Mesenteric fat pad (tissue), 1 donor: ENCODE measurements at places on chromosomes 11 and 22. TPM values are rescaled to one million over a fixed set of nuclear protein-coding genes. Genes with fewer than 3 reads are reported as not detected.
A peak's percentile ranks its signal among the peaks of the same experiment; 100 is the strongest.

The LRRC55 gene
- total RNA-seq, result not detected

The RASGRP2 gene
- total RNA-seq, result 22.0 TPM

DNA sequence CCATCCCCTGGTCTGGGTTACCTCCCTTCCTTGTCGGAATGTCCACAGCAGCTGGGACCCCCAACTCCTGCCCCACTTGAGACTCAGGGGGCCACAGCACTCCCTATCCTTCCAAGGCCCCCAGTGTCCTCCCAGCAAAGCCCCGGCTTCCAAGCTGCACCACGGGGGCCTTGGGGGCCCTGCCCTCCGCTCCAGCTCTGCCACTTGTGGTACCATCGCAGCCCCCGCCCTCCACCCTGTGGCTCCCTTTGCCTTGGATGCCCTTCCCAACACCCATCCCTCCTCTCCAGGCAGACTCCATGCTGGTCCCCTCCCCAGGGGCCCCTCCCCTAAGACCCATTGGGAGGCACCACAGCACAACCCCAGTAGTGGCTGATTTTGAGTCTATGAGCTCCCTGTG lies 17.3 kb downstream of the TMEM258 start:
- no peak for DNase-seq

- no peak for DNase-seq
Observed at GRCh38 chr22:44962741-44963454, 46.9 kb downstream of the PHF21B start.

The UPB1 gene
- 0.32 TPM for total RNA-seq

- peak; percentile 75 for DNase-seq
Observed at GRCh38 chr22:24437741-24438328, 10.4 kb downstream of the ADORA2A start.

GRCh38 chr11:103798026-103798425 lies 238.4 kb upstream of the DDI1 start:
- DNase-seq, result no peak

The OR8H1 gene
- total RNA-seq, result not detected

GRCh38 chr11:66224226-66224855 lies 44.1 kb upstream of the RAB1B start:
- no peak for DNase-seq

GRCh38 chr11:94309757-94310156 lies 5.4 kb downstream of the IZUMO1R start:
- DNase-seq, result no peak

DNA sequence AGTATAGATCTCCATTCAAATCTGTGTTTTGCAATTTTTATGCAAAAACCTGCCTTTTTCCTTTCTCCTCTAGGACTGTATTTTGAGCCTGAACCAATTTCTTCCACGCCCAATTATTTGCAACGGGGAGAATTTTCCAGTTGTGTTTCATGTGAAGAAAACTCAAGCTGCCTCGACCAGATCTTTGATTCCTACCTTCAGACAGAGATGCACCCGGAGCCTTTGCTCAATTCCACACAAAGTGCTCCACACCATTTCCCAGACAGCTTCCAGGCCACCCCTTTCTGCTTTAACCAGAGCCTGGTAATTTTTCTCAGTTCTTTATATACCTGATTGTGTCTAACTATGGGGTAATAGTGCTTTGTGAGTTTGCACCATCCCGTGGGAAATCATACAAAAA lies 8.0 kb downstream of the POU2AF3 start:
- no peak for DNase-seq

The DMC1 gene
- total RNA-seq, result 0.22 TPM

- DNase-seq, result no peak
Observed at GRCh38 chr11:27028561-27028965, 12.1 kb upstream of the BBOX1 start.

DNA sequence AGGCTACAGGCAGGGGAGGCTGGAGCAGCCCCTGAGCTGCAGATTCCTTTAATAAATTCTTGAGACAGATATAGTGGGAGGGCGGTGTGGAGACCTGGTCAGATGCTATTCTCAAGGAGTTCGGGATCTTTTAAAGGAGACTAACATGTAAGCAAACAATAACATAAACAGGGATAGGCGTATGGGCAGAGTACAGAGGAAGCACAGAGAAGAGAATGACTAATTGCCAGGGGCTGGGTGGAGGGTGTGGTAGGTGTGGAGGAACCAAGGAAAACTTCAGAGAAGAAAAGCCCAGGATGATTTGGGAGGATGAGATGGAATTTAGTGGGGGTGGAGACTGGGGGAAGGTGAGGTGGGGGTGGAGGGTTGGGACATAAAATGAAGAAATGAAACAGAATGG lies 9.7 kb upstream of the HEPHL1 start:
- DNase-seq, result no peak

GRCh38 chr22:46734830-46735453 lies 3.1 kb downstream of the CERK start:
- DNase-seq, result no peak

- DNase-seq, result no peak
Observed at GRCh38 chr11:113332638-113333329, 18.4 kb downstream of the TTC12 start.

DNA sequence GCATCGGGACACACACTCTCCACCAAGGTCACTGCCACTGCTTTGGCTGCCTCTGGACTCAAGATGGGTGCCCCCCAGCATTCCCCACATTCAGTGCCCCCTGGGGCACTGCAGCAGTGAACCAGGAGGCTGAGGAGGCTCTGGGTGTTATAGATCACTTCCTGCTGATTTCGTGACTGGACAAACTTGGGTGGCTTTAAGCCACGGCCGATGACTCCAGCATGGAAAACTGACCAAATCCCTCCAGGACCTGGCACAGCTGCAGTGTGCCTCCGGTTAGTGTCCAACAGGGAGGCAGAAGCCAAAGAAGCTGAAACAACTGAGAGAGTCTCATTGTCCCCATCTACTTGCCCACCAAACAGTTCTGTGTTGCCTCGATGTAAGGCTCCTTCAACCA lies 1.2 kb upstream of the GANAB start:
- no peak for DNase-seq

GRCh38 chr11:7384691-7385090 lies 100.6 kb upstream of the OLFML1 start:
- DNase-seq, result no peak

DNA sequence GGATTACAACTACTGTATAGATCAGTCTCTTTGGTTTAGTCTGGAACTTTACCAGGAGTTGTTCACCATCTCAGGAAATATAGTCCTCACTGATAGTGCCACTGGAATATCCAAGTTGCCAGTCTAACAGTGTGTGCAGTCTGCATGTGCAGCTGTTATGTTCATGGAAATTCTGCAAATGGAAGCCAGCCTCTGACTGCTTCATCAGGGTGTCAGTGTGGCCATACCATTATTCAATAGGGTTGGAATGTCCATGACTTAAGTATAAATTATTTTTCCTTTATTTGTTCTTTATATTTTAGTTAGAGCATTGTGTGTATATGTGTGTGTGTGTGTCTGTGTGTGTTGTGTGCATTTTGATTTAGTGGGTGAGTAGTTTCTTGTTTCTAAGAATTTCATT lies 51.8 kb downstream of the C11orf96 start:
- no peak for DNase-seq

DNA sequence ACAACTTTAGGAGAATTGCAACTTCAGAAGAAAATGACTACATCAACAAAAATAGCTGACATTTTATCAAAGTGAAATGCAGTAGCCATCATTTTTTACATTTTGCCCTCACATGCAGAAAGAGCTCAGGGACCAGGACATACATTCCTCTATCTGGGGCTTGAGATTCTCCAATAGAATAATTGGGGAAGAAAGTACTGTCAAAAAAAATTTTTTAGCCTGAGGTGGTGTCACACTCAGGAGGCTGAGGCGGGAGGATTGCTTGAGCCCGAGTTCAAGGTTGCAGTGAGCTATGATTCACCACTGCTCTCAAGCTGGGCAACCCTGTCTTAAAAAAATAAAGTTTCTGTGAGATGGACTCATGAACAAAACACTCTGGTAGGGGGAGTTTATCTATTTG lies 32.2 kb upstream of the DEPDC7 start:
- no peak for DNase-seq

DNA sequence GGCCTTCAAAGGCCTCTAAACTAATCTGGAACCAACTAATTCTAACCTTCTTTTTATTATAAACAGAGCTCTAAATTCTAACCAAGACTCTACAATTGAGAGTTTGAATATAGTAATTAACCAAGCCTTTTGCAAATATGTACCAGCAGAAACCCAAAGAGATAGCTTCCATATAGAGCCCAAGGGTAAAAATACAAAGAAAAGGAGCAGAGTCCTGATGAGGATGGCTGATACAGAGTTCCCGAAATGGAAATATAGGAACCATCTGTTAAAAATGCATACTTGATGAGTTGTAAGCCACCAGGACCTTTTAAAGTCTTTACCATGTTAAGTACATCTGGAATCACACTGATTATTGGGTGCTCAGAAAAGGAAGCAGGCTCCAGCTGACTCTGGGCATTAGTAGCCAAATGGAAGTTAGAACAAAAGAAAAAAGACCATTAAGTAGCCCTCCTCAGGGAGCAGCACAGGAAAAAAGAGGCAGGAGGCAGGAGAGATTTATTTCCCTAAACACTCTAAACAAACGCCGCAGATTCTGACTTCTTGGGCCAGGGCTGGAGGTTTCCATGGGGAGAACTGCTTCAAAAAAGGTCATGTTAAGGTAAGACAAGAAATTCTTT lies 463.1 kb upstream of the FAT3 start:
- DNase-seq, result no peak

The RHOD gene
- total RNA-seq, result 22.2 TPM

DNA sequence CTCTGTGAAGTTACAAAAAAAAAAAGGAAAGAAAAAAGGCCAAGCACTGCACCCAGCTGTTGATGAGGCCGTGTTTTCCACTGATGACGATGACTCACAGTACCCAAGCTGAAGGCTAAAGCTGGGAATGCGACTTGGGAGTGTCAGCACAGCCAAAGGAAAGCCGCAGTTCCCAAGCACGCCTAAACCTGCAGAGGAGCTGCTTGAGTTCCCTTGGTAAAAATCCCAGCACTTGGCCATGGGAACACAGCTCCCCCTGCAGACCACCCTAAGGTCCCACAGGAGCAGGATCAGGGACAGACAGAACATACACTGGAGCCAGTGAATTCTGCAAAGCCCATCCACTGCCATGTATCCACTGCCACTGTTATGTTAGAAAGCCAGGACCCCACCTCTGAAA lies 39.9 kb downstream of the SERGEF start:
- DNase-seq, result no peak

The DDTL gene
- total RNA-seq, result 1.2 TPM

DNA sequence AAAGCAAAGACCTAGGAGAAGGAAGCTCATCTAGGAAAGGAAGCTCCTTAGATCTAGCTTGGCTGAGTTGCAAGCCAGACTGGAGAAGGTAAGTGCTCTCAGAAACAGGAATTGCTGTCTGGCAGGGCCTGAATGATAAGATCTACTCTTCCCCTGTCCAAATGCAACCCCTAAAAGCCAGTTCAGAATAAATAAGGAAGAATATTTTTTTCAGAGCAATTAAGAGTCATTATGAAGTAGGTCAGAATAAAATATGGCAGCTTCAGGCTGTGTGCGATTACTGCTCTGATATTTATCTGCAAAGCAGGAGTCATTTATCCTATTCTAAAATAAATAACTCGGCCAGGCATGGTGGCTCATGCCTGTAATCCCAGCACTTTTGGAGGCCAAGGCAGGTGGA lies 82.1 kb downstream of the PIWIL4 start:
- DNase-seq, result no peak

- no peak for DNase-seq
Observed at GRCh38 chr11:86885311-86885710, 69.9 kb downstream of the FZD4 start.

DNA sequence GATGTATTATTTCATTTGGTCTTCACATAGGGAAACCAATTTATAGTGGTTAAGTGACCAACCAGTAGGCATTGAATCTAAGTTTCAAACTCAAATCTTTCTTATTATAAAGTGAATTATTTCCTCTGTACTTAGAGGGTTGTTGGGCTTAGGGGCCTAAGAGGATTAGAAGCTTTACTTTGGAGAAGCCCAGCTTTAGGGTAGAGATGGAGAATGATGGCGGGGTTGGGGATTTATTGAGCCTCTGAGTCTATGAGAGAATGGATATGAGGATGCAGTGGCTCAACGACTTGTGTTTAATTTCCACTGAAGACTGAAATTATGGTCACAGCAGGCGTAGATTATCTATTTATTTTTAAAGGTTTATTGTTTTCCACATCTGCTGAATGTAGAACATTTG lies 55.5 kb downstream of the CHRDL2 start:
- no peak for DNase-seq

The GDPD4 gene
- total RNA-seq, result not detected

DNA sequence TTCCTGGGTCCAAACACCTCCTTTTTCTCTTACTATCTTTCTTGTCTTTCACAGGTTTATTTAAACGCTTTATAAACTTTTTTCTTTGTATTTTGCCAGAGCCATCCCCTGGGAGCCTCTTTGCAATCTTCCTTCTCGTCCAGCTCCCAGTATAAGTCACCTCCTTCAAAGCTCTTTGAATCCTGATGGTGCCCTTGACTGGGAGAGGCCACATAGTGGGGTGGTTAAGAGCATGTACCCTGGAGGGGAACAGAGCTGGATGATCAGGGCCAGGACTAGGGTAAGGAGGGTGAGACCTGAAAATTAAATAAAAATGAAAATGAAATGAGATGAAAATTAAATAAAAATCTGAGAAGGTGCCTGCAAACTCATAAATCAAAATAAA lies 155.0 kb downstream of the FBXO7 start:
- DNase-seq, result no peak

GRCh38 chr11:47725442-47726117 lies 10.4 kb upstream of the AGBL2 start:
- no peak for DNase-seq

DNA sequence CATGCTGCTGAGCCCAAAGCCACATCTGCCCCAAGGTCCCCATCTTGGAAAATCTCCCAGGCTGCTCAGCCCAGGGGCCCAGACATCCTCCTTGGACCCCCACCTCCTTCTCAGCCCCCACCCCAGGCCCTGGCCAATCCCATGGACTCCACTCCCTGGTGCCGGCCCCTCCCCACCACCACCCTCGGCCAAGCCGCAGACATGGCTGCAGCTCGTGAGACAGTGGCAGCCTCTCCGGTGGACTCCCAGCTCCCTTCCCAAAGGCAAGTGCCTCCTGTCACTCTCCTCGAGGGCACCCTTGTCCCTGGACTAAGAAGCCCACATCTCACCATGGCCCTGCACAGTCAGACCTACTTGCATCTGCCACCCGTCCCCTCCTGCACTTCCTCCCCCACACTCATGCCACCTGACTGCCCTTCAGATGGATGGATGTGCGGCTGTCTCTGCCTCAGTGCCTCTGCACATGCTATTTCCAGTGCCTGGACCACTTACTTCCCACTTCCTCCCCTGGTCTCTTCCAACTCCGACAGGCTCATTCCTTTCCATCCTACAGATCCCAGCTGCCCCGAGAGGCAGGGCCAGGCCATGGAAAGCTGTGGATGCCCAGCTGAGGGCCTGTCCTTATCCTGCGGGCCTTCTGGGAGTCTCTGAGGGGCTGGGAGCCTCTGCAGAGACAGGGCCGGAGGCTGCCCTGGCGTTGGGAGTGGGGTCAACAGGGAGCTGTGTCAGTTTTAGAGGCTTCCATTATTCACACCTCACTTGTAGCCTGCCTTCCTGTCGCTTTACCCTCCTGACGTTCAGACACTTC lies 25.5 kb upstream of the RFPL3 start:
- peak; percentile 87 for DNase-seq
